ENCODE measurements at places on chromosomes 7 and 10. TPM values are rescaled to one million over a fixed set of nuclear protein-coding genes. Genes with fewer than 3 reads are reported as not detected.

The HOXA6 gene
- 8.6 TPM for total RNA-seq

The SPDYE2 gene
- not detected for total RNA-seq

The SLC18A3 gene
- total RNA-seq, result not detected

The RADIL gene
- 4.3 TPM for total RNA-seq

The ELN gene
- 354 TPM for total RNA-seq

The SH3PXD2A gene
- total RNA-seq, result 93.6 TPM

The AKR1C2 gene
- total RNA-seq, result 42.7 TPM

The OPN1SW gene
- total RNA-seq, result not detected

The FBXL13 gene
- total RNA-seq, result 3.2 TPM

The SAP25 gene
- total RNA-seq, result 5.0 TPM

The TLX1 gene
- total RNA-seq, result not detected

The ATOH7 gene
- total RNA-seq, result not detected

The C10orf105 gene
- total RNA-seq, result 0.24 TPM

The ASZ1 gene
- total RNA-seq, result not detected

The RALA gene
- total RNA-seq, result 23.7 TPM

The PLXNA4 gene
- 61.2 TPM for total RNA-seq

The EPDR1 gene
- total RNA-seq, result 31.3 TPM

The TNS3 gene
- total RNA-seq, result 69.3 TPM

The TAS2R41 gene
- 0.46 TPM for total RNA-seq

The EMX2 gene
- 2.5 TPM for total RNA-seq

The PCLO gene
- total RNA-seq, result 1.2 TPM

The WAPL gene
- total RNA-seq, result 30.2 TPM

The CHST15 gene
- 25.8 TPM for total RNA-seq

The TAS2R3 gene
- 0.86 TPM for total RNA-seq

The ACTR3C gene
- total RNA-seq, result 1.00 TPM

The MARCHF5 gene
- 20.8 TPM for total RNA-seq

The MUC12 gene
- total RNA-seq, result 1.5 TPM

The ZWINT gene
- total RNA-seq, result 1.9 TPM

The AKR1C8 gene
- total RNA-seq, result not detected

The CRPPA gene
- 5.3 TPM for total RNA-seq

The BTBD16 gene
- total RNA-seq, result not detected

The CHRM2 gene
- total RNA-seq, result not detected

The LLCFC1 gene
- total RNA-seq, result not detected

The UNC5B gene
- 7.1 TPM for total RNA-seq

The MMS19 gene
- total RNA-seq, result 29.5 TPM

The CPVL gene
- total RNA-seq, result 23.8 TPM

The FOXP2 gene
- total RNA-seq, result 10.0 TPM

The PAX2 gene
- total RNA-seq, result not detected

The KAZALD1 gene
- 9.3 TPM for total RNA-seq

The BPGM gene
- total RNA-seq, result 16.1 TPM

The ZYX gene
- total RNA-seq, result 407 TPM

The CYP3A4 gene
- total RNA-seq, result not detected

The TACR2 gene
- total RNA-seq, result 0.71 TPM

The LIPM gene
- total RNA-seq, result not detected

The FIS1 gene
- 181 TPM for total RNA-seq

The AOAH gene
- 12.9 TPM for total RNA-seq

The CCDC146 gene
- 12.7 TPM for total RNA-seq

The SHTN1 gene
- 14.4 TPM for total RNA-seq

The MALRD1 gene
- 0.62 TPM for total RNA-seq

The ZPBP gene
- total RNA-seq, result not detected

The PDE1C gene
- total RNA-seq, result 47.8 TPM

The ANKMY2 gene
- total RNA-seq, result 14.8 TPM
